ENCODE measurements at places on chromosomes 7 and 10. TPM values are rescaled to one million over a fixed set of nuclear protein-coding genes. Genes with fewer than 3 reads are reported as not detected.

NYAP1 gene
- polyA plus RNA-seq, result 0.54 TPM

- no peak overlapping the region for H3K27ac ChIP-seq
- no peaks in the 10 kb centered on the region for H3K4me1 ChIP-seq
- H3K36me3 ChIP-seq, result no peaks in the 10 kb centered on the region
- H3K4me3 ChIP-seq, result no peak overlapping the region
- no peak for DNase-seq
These were observed 328.4 kb upstream of the AOAH start for GRCh38 chr7:37052705-37053104.

- no peaks in the 10 kb centered on the region for H3K36me3 ChIP-seq
- no peak overlapping the region for H3K4me3 ChIP-seq
- no peak for DNase-seq
- H3K27me3 ChIP-seq, result no peaks in the 10 kb centered on the region
These were observed 4.8 kb downstream of the SFTPA1 start for GRCh38 chr10:79615577-79615976.

DNA sequence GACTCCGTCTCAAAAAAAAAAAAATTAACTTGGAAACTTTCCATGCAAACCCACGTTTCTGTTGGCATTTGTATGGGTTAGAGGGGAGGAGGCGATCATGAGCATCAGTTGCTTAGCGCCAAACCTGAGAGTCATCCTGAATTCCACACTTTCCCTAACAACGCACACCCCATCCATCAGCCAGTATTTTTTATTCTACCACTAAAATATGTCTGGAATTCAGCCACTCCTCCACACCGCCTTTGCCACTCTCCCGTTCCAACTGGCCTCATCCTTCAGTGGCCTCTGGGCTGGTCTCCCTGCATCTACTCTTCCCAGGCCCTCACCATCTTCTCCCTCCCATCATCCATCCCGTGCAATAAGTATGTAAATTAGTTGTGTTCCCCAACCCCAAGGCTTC lies 4.7 kb upstream of the LMBR1 start:
- H3K36me3 ChIP-seq, result no peaks in the 10 kb centered on the region
- H3K27me3 ChIP-seq, result peaks cover 1% of the 10 kb centered on the region
- peaks cover 22% of the 10 kb centered on the region for H3K4me1 ChIP-seq
- no peak overlapping the region for H3K27ac ChIP-seq
- no peak for DNase-seq

- DNase-seq, result no peak
- no peaks in the 10 kb centered on the region for H3K27me3 ChIP-seq
- no peaks in the 10 kb centered on the region for H3K36me3 ChIP-seq
- H3K27ac ChIP-seq, result no peak overlapping the region
- no peak overlapping the region for H3K4me3 ChIP-seq
- peaks cover 9% of the 10 kb centered on the region for H3K4me1 ChIP-seq
These were observed 123.9 kb upstream of the ZMIZ1 start for GRCh38 chr10:78944723-78945312.

DNA sequence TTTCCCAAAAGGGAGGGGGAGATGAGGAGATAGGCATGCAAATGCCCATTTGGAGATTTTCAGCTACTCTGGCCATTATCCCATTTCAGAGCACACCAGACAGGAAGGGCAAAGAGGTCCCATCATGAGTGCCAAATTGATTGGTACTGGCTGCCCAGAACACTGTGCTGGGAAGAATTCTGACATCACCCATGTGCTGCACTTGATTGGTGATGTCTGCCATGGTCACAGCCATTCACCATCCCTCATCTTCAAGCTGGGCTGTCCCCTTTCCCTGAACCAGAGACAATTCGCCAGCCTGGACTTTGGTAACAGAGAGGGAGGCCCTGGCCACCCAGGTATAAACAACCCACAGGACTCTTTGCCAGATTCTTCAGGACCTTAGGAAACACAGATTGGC lies 23.2 kb upstream of the RADIL start:
- no peaks in the 10 kb centered on the region for H3K4me1 ChIP-seq
- no peak for DNase-seq
- peaks cover 14% of the 10 kb centered on the region for H3K27me3 ChIP-seq
- H3K4me3 ChIP-seq, result no peak overlapping the region

TSPAN13 gene
- polyA plus RNA-seq, result 39.7 TPM

GRCh38 chr10:131577178-131577555 lies 265.6 kb upstream of the TCERG1L start:
- no peak overlapping the region for H3K27ac ChIP-seq
- no peak for DNase-seq
- no peak overlapping the region for H3K4me3 ChIP-seq
- H3K27me3 ChIP-seq, result no peaks in the 10 kb centered on the region

GRCh38 chr10:4138146-4138721 lies 353.2 kb upstream of the KLF6 start:
- no peak overlapping the region for H3K27ac ChIP-seq
- H3K4me3 ChIP-seq, result no peak overlapping the region
- H3K36me3 ChIP-seq, result no peaks in the 10 kb centered on the region
- no peaks in the 10 kb centered on the region for H3K27me3 ChIP-seq
- no peaks in the 10 kb centered on the region for H3K4me1 ChIP-seq
- DNase-seq, result no peak

- no peaks in the 10 kb centered on the region for H3K27me3 ChIP-seq
- no peaks in the 10 kb centered on the region for H3K4me1 ChIP-seq
- H3K4me3 ChIP-seq, result no peak overlapping the region
- no peaks in the 10 kb centered on the region for H3K36me3 ChIP-seq
- peak; percentile 61 for DNase-seq
These were observed 133.8 kb downstream of the TCERG1L start for GRCh38 chr10:131177431-131178327.

Data from spleen (tissue), 13 donors.